ENCODE measurements at places on chromosomes 4 and X.

GRCh38 chr4:111066887-111067286, 444.0 kb upstream of the PITX2 start:
- DNase-seq, result no peak

DNA sequence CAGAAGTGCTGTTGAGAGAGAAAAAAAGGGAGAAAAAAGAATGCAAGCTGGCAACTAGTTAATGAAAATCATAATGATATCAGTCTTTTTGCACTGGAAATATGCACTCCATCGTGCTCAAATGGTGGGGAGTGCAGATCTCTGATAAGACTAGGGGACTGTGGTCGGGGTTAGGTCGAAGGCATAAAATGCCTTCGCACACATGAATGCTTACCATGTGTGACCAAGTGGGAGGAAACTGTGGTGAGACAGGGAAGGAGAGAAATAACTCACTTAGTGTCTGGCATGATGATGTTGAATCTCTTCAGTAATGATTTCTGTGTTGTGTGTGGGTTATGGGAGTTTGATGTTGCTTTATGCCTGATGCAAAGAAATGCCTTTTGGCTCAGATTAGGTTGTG, 358.9 kb downstream of the FBXO8 start:
- no peak for DNase-seq

GRCh38 chr4:108536577-108536976, 83.8 kb upstream of the RPL34 start:
- DNase-seq, result no peak

DNA sequence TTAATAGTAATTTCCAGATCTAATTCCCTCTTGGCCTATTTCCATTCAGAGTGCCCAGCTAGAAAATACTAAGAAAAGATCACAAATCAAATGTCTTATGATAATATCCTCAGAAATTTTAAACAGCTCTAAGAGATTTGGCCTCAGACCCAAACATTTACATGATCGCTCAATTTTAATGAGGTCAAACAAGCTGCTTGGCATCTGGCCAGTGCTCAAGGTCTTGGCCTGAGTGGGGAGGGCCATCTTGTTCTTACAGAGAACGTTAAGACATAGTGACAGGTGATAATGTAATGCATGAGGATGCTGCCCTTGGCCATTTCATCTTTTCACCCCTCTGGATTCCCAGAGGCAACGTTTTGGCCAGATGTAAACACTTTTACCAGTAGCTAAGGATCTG, 159.2 kb upstream of the SLC7A11 start:
- DNase-seq, result no peak

DNA sequence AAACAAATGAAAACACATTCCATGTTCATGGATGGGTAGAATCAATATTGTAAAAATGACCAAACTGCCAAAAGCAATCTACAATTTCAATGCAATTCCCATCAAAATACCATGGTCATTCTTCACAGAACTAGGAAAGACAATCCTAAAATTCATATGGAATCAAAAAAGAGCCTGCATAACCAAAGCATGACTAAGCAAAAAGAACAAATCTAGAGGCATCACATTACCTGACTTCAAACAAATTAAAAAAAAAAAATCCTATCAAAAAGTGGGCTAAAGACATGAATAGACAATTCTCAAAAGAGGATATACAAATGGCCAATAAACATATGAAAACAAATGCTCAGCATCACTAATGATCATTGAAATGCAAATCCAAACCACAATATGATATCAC, 297.5 kb downstream of the NAF1 start:
- DNase-seq, result no peak

- no peak for DNase-seq
Measured at GRCh38 chr4:176760471-176760870, 32.3 kb downstream of the VEGFC start.

- DNase-seq, result no peak
Measured at GRCh38 chr4:85508654-85509053, 33.7 kb downstream of the ARHGAP24 start.

GRCh38 chr4:587671-588350, 11.7 kb upstream of the TMEM271 start:
- DNase-seq, result no peak

DNA sequence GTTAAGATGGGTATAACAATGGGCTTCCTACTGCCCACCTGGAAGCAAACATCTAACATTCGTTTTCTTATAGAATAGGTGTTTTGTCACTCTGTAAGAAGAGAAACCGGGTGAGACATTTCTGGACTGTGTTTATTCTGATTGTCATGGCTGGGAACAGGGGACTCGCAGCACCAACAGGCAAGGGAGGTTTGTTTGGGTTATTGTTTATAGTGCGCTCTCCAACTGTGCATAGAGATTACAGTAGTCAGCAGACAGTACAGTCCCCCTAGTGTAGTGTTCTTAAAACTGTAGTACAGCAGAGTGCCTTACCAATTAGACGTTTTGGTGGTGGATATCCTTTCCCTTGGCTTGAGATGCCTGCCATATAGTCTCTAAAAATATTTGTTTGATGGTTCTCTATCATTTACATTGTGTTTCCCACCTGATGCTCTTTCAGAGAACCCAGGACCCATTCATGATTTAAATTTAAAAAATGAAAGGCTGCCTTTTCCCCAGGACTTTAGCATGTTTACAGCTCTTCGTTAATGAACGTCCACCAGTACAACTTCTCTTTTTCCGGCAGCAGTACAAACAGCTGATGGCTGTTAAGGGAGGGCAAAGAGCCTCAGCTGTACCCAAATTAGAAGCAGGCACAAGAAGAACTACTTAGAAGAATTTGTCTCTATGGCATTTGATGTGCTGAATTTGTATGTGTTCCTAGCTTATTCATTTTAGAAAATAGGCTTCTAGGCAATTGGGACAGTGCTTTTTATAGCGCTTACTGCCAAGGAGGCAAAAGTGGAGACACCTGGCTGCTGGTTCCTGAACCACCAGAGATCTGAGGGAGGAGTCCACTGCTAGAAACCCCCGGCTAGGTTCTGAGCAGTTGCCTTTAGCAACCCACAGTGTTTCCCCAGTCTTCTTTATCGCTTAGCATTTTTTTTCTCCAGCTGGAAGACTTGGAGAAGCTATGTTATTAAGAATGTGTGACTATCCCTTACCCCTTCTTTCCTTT, 1.0 kb upstream of the RNF150 start:
- no peak for DNase-seq

DNA sequence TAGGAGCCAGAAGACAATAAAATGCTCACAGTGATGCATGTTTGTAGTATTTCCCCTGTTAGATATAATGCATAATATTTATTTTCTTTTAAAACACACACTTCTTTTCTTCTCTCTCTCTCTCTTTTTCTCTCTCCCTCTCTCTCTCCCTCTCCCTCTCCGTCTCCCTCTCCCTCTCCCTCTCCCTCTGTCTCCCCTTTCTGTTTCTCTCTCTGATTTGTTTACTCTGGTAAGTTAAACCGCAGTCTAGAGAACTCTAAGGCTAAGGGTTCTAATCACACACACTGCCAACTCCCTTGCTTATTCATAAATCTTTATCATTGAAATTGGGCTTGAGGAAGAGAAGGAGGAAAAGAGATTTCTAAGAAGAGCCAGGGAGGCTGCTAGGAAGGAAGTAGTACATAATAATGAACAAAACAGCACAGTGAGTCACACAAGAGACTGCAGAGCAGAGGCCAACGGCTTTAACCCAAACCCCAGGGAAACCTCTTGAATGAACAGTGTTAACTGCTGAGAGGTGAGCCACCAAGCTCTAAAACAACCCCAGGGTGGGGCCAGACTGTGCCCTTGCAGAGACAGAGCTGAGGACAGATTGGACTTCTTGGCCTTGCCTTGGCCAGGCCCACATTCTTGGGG, 9.1 kb upstream of the PHOX2B start:
- no peak for DNase-seq

- no peak for DNase-seq
Measured at GRCh38 chr4:155572106-155572703, 94.4 kb upstream of the GUCY1A1 start.

GRCh38 chr4:24849756-24850155, 54.4 kb downstream of the SOD3 start:
- DNase-seq, result no peak

- no peak for DNase-seq
Measured at GRCh38 chr4:118754890-118755289, 69.7 kb downstream of the METTL14 start.

DNA sequence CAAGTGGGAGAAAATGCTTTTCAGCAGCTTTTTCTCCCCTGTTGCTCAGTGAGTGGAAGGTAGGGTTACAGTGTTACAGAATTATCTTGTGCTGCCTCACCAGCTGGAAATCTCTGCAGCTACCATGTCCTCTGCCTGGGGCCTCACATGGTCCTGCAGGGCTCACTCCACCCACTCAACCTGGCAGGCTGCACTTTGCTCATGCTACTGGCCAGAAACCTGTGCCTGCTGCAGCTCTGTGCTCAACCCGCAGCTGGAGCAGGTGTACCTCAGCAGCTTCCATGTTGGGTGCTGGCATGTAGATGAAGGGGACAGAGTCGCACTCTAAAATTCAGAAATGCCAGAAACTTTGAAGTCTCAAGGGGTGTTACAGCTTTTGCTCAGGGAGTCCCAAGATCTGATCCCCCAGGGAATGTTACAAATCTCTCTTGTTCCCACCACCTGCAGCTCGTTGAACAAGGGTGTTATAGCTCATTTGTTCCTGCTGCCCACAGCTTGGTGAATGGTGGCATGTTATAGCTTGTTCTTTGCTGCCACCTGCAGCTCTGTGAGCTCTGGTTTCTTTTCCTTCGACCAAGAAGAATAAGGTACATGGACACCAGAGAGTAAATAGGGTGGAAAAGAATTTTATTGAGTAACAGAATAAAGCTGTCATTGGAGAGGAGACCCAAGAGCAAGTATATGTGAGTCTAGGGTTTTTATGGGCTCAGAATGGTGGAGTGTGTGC, 845.8 kb downstream of the TECRL start:
- DNase-seq, result no peak

GRCh38 chrX:15336023-15336413, 695 bp upstream of the PIGA start:
- DNase-seq, result no peak

- DNase-seq, result no peak
Measured at GRCh38 chr4:72006586-72006985, 25.2 kb upstream of the NPFFR2 start.

DNA sequence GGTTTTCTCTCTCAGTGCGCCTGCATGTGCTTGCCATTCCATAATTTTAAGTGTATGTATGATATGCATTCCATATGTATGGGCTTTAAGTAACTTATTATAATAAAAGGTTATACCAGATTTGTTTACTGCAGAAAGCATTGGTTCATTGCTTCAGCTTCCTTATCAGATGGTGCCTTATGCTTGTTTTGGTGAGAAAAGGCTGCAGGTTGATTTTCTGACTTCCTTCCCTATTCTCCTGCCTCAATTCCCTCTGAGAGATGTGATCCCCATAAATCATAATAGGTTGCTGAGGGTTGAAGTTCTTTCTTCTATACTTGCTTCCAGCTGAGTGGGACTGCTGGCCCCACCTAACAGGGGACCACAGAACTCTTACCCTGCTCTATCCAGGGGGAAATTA, 10.3 kb upstream of the CEP135 start:
- DNase-seq, result no peak

DNA sequence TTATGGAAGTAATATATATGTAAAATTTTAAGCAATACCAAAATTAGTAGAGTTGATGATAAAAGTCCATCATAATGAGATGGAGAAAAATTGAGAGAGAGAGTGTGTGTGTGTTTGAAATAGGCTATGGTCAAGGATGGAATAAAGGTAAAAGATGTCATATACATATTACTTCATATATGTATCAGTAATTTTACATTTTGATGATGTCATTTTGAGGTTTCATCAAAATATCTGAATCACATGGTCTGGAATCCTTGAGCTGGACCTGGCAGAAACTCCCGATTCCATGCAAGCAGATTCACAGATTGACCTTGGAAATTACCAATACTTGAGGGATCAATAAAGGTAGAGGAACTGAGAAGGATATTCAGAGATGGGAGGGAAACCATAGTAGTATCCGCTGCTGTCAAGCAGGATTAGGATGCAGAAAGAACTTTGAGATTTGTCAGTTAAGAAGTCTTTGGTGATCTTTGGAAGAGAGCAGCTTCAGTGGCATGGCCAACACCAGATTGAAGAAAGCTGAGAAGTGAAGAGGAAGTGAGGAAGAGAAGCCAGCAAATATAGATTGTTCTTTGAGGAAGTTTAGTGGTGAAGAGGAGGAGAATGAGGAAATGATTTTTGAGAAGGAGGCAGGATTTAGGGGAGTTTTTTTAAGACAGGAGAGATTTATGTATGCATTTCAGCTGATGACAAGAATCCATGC, 21.5 kb downstream of the DNAAF6 start:
- DNase-seq, result no peak

GRCh38 chrX:117808426-117808825, 308.2 kb downstream of the KLHL13 start:
- no peak for DNase-seq

GRCh38 chrX:38268011-38268410, 47.3 kb upstream of the SRPX start:
- DNase-seq, result no peak

DNA sequence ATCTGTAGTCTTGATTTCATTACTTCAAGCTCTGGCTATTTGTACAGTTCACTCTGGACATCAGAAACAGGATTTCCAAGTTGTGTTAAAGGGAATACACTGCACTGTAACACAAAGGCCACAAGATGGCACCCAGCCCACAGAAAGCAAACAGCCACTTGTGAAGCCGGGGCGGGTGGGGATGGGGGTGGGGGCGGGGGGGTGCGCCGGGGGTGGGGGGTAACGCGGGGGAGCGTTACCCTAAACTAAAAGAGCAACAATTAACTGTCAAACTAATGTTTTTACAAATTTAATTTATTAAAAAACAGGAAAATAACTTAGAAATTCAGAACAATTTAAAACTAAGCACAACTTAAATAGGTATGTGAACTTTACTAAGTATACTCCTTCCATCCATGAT, 27.3 kb downstream of the PRDX4 start:
- DNase-seq, result peak; percentile 59

DNA sequence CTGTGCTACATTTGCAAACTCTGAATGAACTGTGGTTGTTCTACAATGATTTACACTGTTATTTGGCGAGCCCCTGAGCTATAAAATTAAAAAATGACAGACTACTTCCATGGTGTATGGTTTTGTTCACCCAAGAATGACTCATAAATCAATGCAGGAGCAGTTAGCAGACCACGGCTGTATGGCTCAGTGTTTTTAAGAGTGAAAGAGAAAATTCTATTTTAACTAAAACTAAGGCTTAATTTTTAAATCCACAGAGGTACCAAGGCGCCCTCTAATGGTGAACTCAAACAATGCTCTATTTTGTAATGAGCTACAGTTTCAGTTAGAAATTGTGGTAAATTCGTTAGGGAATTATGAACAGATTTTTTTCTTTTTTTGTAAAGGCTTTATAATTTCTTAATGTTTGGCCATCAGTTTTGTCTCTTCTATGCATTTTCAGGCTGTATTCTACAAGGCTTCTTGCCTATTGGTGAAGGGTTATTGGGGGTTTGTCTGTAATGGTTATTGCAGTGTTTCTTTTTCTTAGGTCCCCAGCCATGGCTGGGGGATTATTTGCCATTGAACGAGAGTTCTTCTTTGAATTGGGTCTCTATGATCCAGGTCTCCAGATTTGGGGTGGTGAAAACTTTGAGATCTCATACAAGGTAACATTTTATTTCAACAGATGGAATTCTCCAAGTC, 32.5 kb downstream of the HMGB2 start:
- DNase-seq, result peak; percentile 67

All from hematopoietic multipotent progenitor cell treated with erythropoietin and hydrocortisone succinate and interleukin-3 and kit ligand, for 15 days (in vitro differentiated cells).